ENCODE measurements at places on chromosomes 6 and 20.

- DNase-seq = peak; percentile 44
Measured at GRCh38 chr6:170459451-170459850, 93.7 kb downstream of the PSMB1 start.

GRCh38 chr6:12431023-12431422 is 140.9 kb downstream of the EDN1 start:
- no peak for DNase-seq

DNA sequence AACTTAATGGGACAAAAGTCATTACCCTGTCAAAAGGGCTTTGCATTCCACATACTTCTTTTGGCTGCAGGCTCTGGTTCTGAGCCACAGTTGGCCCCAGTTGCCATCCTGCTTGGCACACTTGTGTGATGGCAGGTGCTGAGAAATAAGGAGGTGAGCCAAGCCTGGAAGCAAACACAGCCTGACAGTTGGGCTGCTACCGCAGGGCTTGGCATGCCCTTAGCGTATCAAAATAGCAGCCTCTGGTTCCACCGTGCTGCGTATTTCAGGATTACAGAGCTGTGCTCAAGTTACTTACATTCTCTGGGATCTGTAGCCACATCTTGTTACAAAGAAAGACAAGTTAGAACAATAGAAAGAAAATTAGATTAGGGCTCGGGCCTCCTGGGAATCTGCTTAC is 11.1 kb downstream of the MTHFD1L start:
- DNase-seq = no peak

DNA sequence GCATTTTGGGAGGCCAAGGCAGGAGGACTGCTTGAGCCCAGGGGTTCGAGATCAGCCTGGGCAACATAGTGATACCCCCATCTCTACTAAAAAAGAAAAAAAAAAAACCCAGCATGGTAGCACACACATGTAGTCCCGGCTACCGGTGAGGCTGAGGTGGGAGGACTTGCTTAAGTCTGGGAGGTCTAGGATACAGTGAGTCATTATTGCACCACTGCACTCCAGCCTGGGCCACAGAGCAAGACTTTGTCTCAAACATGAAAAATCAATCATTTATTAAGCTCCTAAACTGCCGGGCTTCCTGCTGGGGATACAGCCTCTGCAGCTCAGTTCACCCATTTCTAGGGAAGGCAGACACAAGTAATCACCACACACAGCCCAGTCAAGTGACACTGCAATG is 7.3 kb upstream of the USP45 start:
- no peak for DNase-seq

DNA sequence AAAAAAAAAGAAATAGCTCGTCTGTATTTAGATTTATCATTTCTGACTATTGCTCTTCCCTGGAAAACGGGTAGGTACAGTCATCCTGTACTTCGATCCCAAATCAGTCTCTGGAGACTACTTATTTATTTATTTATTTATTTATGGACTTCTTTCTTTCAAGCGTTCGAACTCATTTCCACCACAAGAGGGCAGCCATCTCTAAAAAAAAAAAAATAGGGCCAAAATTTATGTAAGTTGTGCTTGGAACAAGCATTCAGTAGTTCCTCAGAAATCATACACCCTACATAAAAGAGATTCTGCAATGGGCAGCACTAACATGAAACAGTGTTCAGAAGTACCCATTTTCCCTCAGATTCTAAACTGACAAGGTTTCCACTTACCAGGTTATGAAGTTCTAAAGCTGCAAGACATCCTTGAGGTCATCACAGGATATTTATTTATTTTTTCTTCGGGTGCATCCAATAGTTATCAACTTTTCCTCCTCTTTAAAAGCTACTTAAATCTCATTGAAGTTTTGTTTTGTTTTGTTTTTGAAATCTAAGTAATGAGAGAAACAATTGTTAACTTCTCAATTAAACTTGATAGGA is 1.9 kb upstream of the BMP2 start:
- DNase-seq = no peak

- no peak for DNase-seq
Measured at GRCh38 chr20:24891546-24892393, 57.3 kb upstream of the CST7 start.

DNA sequence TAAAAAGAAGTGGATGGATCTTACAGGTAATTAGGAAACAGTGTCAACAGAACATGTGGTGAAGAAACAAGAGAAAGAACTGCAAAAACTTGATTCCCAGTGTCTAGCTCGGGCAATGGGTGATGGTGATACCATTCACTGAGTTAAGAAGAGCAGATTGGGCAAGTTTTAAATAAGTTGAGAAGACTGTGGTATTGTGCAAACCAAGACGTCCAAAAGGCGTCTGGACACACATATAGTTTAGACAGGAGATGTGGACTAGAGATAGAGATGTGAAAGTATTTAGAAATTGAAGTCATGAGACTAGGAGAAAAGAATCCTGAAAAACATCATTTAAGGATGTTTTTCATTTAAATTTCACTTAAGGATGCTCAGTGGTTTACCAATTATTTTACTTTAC is 53.9 kb downstream of the CDK19 start:
- DNase-seq = no peak

DNA sequence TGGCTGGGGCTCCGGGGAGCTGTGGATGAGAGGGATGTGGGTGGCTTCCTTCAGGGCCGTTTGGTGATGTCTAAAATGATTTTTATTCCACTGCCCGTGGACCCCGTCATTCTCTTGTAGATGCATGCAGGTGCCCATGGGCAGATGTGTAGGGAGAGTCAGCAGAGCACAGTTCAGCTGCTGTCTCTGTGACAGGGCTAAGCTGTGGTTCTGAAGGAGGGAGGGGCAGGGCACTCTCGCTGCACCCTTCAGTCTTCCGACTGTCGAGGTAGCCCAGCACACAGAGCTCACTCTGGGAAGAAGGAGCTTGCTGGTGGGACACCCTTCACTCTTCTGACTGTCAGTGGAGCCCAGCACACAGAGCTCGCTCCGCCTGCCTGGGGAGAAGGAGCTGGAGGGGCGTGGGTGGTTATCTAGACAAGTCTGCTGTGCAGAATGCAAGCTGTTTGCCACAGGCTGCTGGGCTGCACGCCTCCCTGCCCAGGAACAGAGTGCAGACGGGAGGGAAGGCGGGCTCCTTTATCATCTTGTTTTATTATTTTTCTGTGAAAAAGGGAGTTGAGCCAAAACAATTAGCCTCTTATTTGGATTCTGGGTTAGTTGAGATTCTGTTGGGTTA is 28.4 kb upstream of the ADRM1 start:
- DNase-seq = no peak

DNA sequence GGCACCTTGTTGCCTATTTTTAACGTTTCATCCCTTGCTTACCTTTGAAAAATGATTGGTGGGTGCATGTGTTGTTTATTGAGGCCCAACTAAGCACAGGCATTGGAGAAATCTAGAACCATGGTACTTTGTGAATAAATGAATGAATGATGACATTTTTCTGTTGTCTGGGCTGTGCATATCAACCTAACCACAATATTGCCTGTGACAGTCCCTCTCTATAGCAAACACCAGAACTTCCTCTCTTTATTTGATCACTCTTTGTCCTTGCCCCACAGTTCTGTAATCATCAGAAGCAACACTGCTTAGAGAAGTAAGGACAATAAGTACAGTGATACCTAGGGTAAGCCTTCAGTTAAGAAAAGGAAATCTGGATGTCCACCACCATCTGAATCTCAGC is 75.1 kb downstream of the TBC1D7 start:
- no peak for DNase-seq
